ENCODE measurements at places on chromosomes 16 and 17.

GRCh38 chr17:61129267-61130254, 270.1 kb upstream of the TBX2 start:
- DNase-seq = no peak

GRCh38 chr17:43308999-43309398, 75.2 kb upstream of the RNU2-1 start:
- no peak for DNase-seq

- no peak for DNase-seq
These were observed 72.2 kb downstream of the MAF start for GRCh38 chr16:79528338-79528737.

- no peak for DNase-seq
These were observed 13.9 kb downstream of the CLUH start for GRCh38 chr17:2697611-2698162.

GRCh38 chr17:49387498-49388289, 25.6 kb upstream of the ZNF652 start:
- DNase-seq = no peak

DNA sequence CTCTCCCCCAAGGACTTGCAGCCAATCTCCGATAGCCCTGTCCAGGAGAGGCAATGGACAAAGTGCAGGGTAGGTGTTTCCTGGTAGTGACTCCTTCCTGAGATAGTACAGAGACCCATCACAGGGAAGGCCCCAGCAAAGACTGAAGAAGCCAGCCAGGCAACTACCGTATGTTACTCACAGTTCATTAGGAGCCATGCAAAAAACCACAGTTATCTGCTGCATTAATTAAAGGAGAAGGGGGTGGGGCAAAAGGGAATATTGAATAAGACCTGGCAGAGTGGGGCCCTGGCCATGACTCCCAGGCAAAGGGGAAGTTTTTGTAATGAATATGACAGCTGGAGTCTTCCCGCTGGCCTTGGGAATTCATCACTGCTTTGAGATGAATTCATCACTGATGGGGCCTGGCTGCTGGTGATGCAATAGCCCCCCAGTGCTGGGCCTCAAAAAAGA, 2.5 kb upstream of the SLC13A2 start:
- DNase-seq = no peak

DNA sequence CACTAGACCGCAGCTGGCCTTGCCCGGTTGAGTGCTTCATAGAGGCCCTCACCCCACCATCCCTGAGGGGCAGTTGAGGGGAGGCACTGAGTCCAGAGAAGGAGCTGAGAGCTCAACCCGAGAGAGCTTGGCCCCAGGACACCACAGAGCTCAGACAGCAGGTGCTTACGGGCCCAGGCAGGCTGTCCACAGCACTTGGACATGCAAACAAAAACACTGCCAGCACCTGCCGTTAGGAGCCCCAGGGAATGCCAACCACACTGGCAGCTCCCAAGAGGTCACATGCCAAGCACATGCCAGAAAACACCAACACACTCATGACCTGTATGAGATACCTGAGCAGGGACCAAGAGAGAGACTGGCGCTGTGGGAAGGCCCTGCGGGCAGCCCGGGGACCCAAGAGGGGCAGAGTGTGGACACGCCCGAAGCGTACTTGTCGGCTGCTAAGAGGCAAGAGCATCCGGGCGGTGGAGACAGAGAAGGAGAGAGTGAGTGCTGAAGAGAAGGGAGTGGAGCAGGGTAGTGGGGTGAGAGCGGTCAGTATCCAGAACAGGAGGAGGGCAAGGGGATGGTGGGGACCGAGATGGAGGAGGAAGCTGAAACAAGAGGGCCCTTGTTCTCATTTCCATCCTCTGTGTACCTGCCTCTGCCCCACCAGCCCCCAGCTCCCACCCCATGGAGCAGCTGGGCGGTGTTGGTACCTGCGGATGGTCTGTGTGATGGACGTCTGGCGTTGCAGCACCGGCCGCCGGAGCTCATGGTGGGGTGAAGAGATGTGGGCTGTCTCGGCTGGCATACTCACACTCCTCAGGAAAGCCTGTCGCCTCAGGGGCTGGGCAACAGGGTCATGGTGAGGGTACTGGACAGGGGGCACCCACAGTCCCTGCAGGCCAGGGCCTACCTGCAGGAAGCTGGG, 8.2 kb downstream of the RHBDF1 start:
- DNase-seq = no peak

DNA sequence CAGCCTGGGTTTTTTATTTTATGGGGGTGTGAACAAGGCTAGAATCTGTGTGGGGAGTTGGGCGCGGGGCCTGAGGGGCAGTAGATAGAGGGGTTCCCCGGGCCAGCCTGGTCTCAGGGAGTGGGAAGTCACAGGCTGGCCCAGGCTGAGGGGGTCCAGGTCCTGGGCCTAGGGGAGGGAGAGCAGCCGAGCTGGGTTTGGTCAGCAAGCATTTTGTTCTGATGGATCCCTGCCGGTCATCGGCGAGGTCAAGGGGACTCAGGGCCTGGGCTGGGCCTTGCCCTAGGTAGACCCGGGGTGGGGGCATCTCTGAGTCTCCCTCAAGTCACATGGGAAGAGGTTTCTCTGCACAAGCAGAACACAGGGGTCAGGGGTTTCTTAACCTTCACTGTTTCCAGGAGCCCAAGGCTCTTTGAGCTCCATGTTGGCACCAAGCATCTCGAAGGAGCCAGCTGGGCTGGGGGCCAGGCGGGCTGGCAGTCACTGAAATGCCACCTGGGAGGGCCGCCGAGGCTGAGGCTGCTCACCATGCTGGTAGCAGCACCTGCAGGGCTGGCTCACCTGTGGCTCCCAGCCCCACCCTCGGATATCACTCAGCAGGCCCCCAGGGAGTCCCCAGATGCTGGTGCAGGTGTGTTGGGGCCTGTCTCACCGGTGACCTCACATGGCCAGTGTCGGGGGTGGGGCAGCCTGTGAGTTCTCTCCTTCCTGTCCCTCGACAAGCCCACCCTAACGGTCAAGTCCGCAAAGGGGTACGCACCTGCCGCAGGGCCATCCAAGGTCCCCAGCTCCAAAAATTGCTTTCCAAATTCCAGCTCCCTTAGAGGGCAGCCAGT, 41.0 kb downstream of the SLC7A5 start:
- no peak for DNase-seq

DNA sequence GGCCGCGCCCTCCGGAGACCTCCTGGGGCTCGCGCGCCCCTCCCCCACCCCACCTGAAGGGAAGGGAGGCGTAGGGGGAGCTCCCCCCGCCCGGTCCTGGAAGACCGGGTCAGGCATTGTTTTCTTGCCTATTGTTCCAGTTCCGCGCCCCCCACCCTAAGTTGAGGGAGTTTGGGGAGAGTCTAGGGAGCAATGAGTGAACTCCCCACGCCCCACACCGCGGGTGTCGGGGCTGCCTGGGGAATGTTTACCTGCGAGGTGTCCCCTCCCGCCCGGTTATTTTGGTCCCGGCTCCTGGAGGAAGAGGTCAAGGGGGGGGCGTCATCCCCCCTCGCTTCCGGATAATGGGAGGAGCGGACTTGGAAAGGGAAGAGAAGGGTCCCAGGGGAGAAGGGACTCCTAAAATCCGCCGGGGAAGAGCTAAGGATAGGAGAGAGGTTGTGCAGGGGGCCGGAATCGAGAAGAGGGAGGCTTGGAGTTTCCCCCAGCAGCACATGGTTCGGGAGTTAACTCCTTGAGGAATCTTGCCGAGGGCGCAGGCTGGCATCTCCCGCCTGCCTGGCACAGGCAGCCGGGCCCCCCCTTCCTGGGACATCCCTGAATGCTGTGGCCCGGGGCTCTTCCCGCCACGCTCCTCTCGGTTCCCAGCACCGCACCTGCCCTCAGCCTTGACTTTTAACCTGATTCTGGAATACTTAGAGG, 881 bp downstream of the MLLT6 start:
- peak; percentile 65 for DNase-seq

DNA sequence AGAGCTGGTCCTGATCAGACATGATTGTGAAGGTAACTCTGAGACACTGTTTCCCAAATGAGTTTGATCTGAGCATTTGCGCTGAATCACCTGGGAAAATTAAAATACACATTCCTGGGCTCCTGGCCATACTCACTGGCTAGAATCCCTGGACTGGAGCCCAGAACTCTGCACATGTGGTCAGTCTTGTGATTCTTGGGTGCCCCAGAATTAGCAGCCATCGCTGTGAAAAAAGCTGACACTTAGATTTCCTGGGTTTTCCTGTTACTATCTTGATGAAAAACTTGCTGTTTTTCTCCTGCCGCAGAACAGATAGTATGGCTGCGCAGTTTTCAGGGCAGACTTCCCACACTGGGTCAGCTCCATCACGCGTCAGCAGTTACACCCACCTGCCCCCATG, 24.6 kb downstream of the NECAB2 start:
- peak; percentile 30 for DNase-seq

GRCh38 chr16:84449156-84450140, 55.0 kb downstream of the MEAK7 start:
- no peak for DNase-seq

DNA sequence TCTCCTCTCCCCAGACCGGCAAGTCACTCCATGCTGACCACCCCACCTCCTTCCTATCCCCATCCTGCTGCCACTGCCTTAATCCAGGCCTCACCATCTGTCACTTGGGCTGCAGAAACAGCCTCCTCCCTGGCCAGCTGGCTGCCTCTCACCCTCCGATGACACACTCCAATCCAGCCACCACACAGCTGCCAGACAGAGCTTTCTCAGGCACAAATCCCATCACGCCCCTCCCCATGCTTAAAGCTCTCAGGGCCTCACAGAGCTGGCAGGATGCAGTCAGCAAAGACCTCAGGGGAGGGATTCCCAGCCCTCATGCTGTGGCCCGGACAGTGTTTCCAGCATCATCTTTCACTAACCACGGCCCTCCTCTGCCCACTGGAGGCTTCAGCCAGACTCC, 13.7 kb downstream of the CAMKK1 start:
- DNase-seq = peak; percentile 85

GRCh38 chr17:30379303-30379902, 676 bp downstream of the CPD start:
- DNase-seq = no peak

GRCh38 chr16:66928702-66929388, 3.5 kb upstream of the RRAD start:
- DNase-seq = no peak

DNA sequence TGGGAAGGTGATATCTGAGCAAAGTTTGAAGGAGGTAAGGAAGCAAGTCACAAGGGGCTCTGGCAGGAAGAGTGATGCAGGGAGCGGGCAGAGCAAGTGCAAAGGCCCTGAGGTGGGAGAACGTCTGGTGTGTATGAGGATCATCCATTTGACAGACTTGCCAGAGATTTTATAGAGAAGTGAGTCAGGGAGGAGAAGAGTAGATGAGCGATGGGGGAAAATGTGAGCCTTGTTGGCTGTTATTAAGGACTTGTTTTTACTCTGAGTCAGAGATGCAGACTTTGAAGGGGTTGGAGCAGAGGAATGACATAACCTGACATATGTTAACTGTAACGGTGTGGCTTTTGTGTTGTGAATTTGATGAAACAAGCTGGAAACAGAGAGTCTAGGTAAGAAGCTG, 3.5 kb upstream of the CLEC10A start:
- no peak for DNase-seq

All from fibroblast of skin of scalp (primary cell).